NCI-H1436 (cell line): ENCODE measurements at places on chromosomes 7 and 10.

GRCh38 chr7:74033372-74034311 lies 5.7 kb downstream of the ELN start:
- no peak for DNase-seq

- peak; percentile 42 for DNase-seq
Observed at GRCh38 chr7:152624228-152624627, 51.7 kb downstream of the XRCC2 start.

DNA sequence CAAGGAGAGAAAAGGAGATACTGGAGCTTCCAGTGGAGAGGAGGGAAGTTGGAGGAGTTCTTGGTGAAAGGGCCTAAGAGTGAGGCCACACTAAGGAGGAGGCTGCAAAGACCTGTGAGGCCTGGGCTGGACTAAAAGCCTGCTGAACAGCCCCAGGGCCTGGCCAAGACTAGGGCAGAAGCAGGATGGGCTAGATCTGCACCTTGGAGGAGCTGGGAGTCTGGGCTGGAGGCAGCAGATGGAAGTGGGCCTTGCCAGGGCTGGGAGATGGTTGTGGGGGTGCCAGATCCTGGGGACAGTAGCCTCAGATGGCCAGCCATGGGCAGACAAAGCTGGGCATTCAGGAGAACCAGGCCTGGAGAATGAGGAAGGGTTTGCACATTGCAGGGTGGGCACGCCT lies 6.5 kb upstream of the PURB start:
- DNase-seq = no peak

- DNase-seq = no peak
Observed at GRCh38 chr10:95821720-95822119, 65.8 kb downstream of the ENTPD1 start.

- no peak for DNase-seq
Observed at GRCh38 chr10:123249894-123250293, 95.7 kb downstream of the BUB3 start.

- no peak for DNase-seq
Observed at GRCh38 chr7:135102372-135102771, 45.5 kb upstream of the TMEM140 start.

DNA sequence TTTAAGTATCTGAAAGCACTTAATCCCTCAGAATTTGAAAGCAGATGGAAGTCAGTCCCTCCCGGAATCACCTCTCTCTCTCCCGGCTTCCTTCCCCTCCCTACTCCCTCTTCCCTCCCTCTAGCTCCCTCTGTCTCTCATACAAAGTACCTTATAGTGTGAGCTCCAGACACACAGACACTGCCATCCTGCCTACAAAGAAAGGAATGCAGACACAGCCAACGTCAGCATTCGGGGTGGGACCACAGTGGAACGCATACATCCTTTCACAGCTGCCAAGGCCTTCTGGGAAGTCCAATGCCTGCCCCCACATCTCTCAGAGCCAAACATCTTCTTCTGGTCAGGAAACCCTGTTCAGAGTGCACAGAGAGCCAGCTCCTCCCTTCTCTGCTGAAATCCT lies 9.3 kb downstream of the NOD1 start:
- no peak for DNase-seq

GRCh38 chr7:70710011-70710480 lies 421.9 kb upstream of the GALNT17 start:
- no peak for DNase-seq

- no peak for DNase-seq
Observed at GRCh38 chr10:70956029-70956759, 67.8 kb upstream of the PCBD1 start.

DNA sequence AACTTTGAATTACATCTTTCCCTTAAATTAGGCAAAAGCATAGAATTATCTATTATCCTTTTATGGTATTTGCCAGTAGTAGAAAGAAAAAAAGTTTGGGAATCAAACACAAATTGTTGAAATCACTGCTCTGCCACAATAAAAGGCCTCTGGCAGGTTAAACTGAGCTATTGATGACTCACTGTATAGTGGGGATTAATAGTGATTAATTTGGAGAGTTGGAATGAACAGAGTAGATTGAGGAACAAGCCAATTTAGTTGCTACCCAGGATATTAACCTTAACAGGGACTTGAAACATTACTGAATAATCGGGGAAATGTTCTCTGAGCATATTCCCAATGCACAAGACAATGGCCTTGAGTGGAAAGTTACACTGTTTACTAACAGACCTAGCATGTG lies 33.1 kb downstream of the MASTL start:
- DNase-seq = no peak
